H1 (cell line): ENCODE measurements at places on chromosomes 3 and 15. TPM values are rescaled to one million over a fixed set of nuclear protein-coding genes. Genes with fewer than 3 reads are reported as not detected.

Gene LRRK1
- total RNA-seq, result 3.4 and 3.6 TPM in 2 replicates

DNA sequence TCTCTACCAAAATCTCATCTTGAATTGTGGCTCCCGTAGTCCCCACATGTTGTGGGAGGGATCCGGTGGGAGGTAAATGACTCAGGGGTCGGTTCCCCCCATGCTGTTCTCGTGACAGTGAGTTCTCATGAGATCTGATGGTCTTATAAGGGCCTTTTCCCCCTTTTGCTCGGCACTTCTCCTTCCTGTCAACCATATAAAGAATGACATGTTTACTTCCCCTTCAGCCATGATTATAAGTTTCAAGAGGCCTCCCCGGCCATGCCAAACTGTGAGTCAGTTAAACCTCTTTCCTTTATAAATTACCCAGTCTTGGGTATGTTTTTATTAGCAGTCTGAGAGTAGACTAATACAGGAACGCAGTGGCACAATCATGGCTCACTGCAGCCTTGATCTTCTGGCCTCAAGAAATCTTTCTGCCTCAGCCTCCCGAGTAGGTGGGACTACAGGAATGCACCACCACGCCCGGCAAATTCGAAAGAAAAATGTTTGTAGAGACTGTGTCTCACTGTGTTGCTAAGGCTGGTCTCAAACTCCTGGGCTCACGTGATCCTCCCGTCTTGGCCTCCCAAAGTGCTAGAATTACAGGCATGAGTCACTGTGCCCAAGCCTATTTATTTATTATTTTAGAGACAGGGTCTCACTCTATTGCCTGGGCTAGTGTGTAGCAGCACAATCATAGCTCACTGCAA lies 101.0 kb downstream of the ATP10A start:
- no peak overlapping the region for H3K27ac ChIP-seq
- no peaks in the 10 kb centered on the region for H3K4me1 ChIP-seq
- no peak overlapping the region for H3K4me3 ChIP-seq
- H3K36me3 ChIP-seq, result no peaks in the 10 kb centered on the region

Gene SLC22A13
- 0.41 and 0.54 TPM in 2 replicates for total RNA-seq

- H3K36me3 ChIP-seq, result no peaks in the 10 kb centered on the region
- no peak for DNase-seq
- H3K4me3 ChIP-seq, result no peak overlapping the region
- no peaks in the 10 kb centered on the region for H3K27me3 ChIP-seq
- H3K27ac ChIP-seq, result no peak overlapping the region
Observed at GRCh38 chr15:67545864-67546263, 3.4 kb downstream of the MAP2K5 start.

Gene TPRG1
- total RNA-seq, result 0.27 and 0.37 TPM in 2 replicates

- no peaks in the 10 kb centered on the region for H3K36me3 ChIP-seq
- DNase-seq, result no peak
- no peaks in the 10 kb centered on the region for H3K27me3 ChIP-seq
- no peak overlapping the region for H3K4me3 ChIP-seq
- no peak overlapping the region for H3K27ac ChIP-seq
Observed at GRCh38 chr3:170632780-170633179, 46.9 kb upstream of the SLC7A14 start.

DNA sequence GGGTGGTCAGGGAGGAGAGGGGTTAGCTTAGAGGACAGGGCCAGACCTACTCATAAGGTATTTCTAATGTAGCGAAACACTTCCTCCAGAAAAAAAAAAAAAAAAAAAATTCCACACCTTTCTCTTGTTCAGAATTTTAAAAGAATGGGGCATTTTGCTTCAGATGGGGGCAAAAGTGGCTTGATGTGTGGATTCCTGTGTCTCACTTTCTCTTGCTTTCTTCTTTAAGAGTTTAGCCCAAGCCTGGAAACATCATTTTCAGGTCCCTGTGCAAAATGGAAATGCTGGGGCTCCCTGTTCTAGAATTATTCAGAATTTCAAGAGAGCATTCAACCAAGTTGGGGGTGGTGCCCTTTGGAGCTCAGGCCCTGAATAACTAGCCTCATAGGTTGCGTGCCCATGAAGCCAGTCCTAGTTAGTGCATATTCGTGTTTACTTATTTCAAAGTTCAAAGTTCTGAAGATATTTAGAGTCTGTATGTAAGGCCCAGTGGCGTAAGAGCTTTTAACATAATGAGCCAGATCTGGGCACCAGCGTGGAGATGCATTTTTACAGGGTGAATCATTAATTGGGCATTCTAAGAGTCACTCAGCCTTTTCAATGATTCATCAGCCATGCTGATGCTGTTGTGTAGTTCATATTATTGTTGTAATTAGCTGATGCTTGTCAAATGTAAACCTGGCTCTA lies 104.5 kb downstream of the RPLP1 start:
- no peaks in the 10 kb centered on the region for H3K36me3 ChIP-seq
- H3K4me3 ChIP-seq, result no peak overlapping the region
- no peaks in the 10 kb centered on the region for H3K27me3 ChIP-seq
- DNase-seq, result no peak
- no peak overlapping the region for H3K27ac ChIP-seq
- peaks cover 5% of the 10 kb centered on the region for H3K4me1 ChIP-seq

- no peak for DNase-seq
- H3K4me3 ChIP-seq, result no peak overlapping the region
- H3K4me1 ChIP-seq, result peaks cover 2% of the 10 kb centered on the region; the same call in 1 of the 2 replicates
- no peaks in the 10 kb centered on the region for H3K27me3 ChIP-seq
Observed at GRCh38 chr15:36603987-36604386, 24.6 kb downstream of the CDIN1 start.
